ENCODE measurements at places on chromosomes 16 and 17. TPM values are rescaled to one million over a fixed set of nuclear protein-coding genes. Genes with fewer than 3 reads are reported as not detected.

ALOX12 gene
- 19.5 TPM for total RNA-seq

- DNase-seq, result no peak
These were observed 68.1 kb downstream of the IRF8 start for GRCh38 chr16:85967111-85967510.

GNG13 gene
- not detected for total RNA-seq

DNA sequence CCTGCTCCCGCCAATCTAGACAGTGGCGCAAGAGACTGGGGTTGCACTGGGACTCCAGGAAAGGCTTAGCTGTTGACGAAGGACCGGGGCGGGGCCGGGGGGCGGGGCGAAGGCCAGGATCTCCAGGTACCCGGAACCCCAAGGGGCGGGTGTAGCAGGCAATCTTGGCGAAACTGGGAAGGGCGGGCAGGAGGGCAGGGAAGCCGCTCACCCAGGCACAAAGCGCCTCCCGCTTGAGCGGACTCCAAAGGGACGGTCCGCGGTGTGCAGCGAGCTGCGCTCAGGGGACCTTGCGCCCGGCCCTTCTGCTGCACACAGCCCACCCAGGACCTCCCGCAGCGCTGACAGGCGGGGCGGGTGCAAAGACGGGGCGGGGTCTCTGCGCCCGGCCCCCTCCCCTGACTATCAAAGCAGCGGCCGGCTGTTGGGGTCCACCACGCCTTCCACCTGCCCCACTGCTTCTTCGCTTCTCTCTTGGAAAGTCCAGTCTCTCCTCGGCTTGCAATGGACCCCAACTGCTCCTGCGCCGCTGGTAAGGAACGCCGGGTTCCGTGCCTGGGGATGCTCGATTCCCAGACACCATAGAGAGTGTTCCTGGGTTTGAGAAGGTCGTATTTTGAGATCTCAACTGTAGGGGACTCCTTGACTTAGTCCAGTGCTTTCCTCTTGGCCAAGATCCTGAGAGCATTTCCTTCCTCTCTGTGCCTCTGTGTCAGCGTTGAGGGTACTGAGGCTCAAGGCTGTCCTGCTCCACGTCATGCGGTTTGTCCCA is at the start of gene MT1F:
Gene MT1F, plus strand, starts transcription at position 405 of the 772 bp plus-strand sequence. Its CDS starts 100 bp downstream, at position 505.
- DNase-seq, result peak; percentile 90

- no peak for DNase-seq
These were observed 1.4 kb downstream of the PLD6 start for GRCh38 chr17:17204635-17205231.

GRCh38 chr17:18319604-18320256 is 4.6 kb downstream of the SMCR8 start:
- no peak for DNase-seq

TADA2A gene
- total RNA-seq, result 39.3 TPM

GRCh38 chr16:24753437-24753836 is 24.0 kb downstream of the TNRC6A start:
- DNase-seq, result no peak

- no peak for DNase-seq
These were observed 767.6 kb downstream of the KCNJ18 start for GRCh38 chr17:22459953-22460350.
